Endodermal cell (in vitro differentiated cells): ENCODE measurements at places on chromosomes 5 and 9. TPM values are rescaled to one million over a fixed set of nuclear protein-coding genes. Genes with fewer than 3 reads are reported as not detected.

The PCA3 gene
- not detected in 3 replicates for total RNA-seq

The PTGES2 gene
- total RNA-seq = 55.8 to 85.0 TPM (median 84.5 TPM) in 3 replicates

The KCTD16 gene
- total RNA-seq = 0.27 and 0.29 TPM in 2 replicates

The SLC4A9 gene
- total RNA-seq = 0.84 to 1.4 TPM (median 1.1 TPM) in 3 replicates

The ESM1 gene
- total RNA-seq = not detected in 3 replicates

The PRUNE2 gene
- total RNA-seq = 4.3 and 6.8 TPM in 2 replicates

DNA sequence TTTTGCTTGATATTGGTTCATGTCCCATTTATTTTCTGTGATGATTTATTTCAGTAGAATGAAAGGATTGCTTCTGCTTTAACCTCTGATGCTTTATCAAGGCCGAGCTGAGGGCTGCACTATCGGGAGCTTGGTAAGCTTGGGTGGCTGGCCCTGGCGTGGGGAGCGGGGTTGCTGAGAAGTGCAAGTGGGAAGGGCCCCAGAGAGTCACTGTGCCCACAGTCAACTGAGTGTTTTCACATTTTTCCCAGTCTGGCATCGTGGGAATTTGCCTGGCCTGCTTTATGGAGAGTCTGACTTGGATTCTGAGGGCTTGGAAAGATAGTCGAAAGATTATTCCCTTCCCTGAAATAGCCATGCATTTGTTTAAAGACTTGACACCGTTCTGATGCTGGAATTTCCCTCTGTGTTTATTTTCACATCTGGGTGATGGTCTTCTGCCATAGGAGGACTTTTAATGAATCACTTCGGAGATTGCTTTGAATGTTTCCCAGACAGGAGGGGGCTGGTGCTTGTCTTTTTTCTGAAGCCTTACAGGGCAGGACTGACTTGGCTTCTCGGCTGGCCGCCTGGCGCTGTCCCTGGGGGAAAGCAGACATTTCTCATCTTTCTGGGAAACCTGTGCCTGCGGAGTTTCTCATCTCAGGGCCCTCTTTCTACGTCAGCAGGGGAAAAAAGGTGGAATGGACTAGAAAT lies 139.0 kb downstream of the BOD1 start:
- H3K4me1 ChIP-seq = no peaks in the 10 kb centered on the region
- no peak overlapping the region for H3K4me3 ChIP-seq
- H3K36me3 ChIP-seq = no peaks in the 10 kb centered on the region
- H3K27me3 ChIP-seq = no peaks in the 10 kb centered on the region
- no peak overlapping the region for H3K27ac ChIP-seq

GRCh38 chr5:147055089-147055826 lies 176.7 kb upstream of the PPP2R2B start:
- H3K27ac ChIP-seq = no peak overlapping the region
- peaks cover 25% of the 10 kb centered on the region for H3K4me1 ChIP-seq
- H3K27me3 ChIP-seq = no peaks in the 10 kb centered on the region
- H3K36me3 ChIP-seq = peaks cover 67% of the 10 kb centered on the region
- H3K4me3 ChIP-seq = no peak overlapping the region

GRCh38 chr9:14314424-14314928 lies 535 bp upstream of the NFIB start:
- H3K27ac ChIP-seq = peak overlapping the region; percentile 84
- peak; percentile 78 for DNase-seq
- H3K4me3 ChIP-seq = peak overlapping the region; percentile 83
- H3K27me3 ChIP-seq = peaks cover 56% of the 10 kb centered on the region
- peaks cover 9% of the 10 kb centered on the region for H3K4me1 ChIP-seq

DNA sequence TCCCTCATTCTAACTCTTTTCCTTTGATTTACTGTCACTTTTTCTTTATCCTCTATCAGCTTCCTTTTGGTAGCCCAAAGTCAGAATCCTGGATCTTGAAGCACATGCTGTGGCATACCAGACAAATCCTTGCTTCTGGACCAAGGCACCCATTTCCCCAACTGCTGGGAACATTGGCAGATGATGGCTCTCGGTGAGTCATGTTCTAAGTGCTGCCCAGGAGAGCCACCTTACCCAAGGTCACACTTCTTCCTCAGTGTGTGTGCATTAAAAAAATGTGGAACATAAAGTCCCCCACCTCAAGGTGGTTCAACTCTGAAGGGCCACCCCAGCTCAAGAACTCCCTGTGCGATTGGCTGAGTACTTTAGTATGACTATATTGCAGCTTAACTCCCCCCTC lies 141.4 kb upstream of the PUM3 start:
- H3K4me3 ChIP-seq = no peak overlapping the region
- H3K27me3 ChIP-seq = no peaks in the 10 kb centered on the region
- no peak overlapping the region for H3K27ac ChIP-seq
- no peaks in the 10 kb centered on the region for H3K4me1 ChIP-seq
- no peak for DNase-seq

- no peak overlapping the region for H3K4me3 ChIP-seq
These were observed 27.0 kb upstream of the SLC22A5 start for GRCh38 chr5:132342291-132343180.
